ENCODE measurements at places on chromosomes 3 and 15.

DNA sequence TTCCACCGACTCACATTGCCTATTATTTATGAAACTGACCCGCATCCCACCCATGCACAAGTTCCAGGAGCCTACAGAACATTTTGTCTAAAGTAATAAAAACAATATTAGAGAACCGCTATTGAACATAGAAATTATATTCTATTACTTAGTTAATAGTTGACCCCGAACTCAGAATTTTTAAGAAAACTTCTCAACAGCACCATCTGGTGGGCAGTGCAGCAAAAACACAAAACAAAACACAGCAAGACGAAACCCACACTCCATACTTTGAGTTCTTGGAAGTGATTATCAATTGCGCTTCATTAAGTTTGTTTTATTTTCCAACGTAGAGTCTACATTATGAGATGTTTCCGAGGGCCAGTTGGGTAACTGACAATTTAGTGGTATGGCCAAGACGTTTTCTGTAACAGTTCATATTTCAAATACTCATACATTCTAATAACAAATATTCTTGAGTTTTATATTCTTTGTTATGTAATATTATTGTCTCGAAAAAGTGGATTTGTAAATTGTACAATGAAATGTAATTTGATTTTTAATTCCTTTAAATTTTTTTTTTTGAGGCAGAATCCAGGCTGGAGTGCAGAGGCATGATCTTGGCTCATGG is 24.0 kb upstream of the C3orf70 start:
- peak; percentile 72 for DNase-seq

- DNase-seq: peak; percentile 10
Measured at GRCh38 chr15:48759921-48760320, 50.9 kb downstream of the CEP152 start.

- DNase-seq: peak; percentile 80
Measured at GRCh38 chr15:95557226-95558046, 773.1 kb upstream of the NR2F2 start.

DNA sequence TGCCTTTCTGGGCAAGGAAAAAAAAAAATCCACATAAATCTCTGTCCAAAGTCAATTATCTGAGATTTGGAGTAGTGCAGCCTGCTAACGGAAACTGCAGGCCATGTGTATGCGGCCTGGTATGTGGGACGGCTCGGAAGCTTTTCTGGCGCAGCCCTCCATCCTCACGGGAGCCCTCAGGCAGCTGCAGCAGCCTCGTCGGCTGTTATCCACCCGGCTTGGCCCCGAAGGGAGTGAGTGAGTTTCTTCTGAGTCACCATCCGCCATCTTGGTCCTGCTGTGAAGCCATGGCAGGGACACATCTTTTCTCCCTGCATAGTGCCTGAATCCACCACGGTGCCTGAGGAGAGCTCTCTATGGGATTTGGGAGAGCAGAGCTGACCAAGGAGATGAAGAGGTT is 62.8 kb downstream of the POLR2M start:
- DNase-seq: peak; percentile 17

- DNase-seq: no peak
Measured at GRCh38 chr3:23926736-23927135, 9.8 kb downstream of the RPL15 start.
